ENCODE measurements at places on chromosomes 13 and 19.
A peak's percentile ranks its signal among the peaks of the same experiment; 100 is the strongest.

DNA sequence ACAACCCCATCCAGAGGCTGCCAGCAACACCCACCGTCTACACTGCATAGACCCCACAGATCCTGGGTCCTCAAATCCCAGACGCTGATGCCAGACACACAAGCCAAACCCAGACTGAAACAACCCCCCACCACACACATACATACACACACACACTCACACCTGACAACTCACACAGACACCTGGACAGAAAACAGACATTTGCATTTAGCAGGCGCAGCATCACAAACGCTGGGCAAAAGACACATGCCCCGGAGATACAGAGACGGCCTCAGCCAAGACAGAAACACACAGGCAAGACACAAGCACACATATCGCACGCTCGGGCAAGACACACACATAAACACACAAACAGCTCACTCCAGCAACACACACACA, 1.3 kb downstream of the BBC3 start:
- no peak for DNase-seq

- DNase-seq = no peak
Observed at GRCh38 chr19:13610039-13610691, 103.9 kb upstream of the CACNA1A start.

- no peak for DNase-seq
Observed at GRCh38 chr19:4369888-4370260, 26.5 kb downstream of the MPND start.

- DNase-seq = no peak
Observed at GRCh38 chr19:755063-755462, 4.2 kb downstream of the MISP start.

DNA sequence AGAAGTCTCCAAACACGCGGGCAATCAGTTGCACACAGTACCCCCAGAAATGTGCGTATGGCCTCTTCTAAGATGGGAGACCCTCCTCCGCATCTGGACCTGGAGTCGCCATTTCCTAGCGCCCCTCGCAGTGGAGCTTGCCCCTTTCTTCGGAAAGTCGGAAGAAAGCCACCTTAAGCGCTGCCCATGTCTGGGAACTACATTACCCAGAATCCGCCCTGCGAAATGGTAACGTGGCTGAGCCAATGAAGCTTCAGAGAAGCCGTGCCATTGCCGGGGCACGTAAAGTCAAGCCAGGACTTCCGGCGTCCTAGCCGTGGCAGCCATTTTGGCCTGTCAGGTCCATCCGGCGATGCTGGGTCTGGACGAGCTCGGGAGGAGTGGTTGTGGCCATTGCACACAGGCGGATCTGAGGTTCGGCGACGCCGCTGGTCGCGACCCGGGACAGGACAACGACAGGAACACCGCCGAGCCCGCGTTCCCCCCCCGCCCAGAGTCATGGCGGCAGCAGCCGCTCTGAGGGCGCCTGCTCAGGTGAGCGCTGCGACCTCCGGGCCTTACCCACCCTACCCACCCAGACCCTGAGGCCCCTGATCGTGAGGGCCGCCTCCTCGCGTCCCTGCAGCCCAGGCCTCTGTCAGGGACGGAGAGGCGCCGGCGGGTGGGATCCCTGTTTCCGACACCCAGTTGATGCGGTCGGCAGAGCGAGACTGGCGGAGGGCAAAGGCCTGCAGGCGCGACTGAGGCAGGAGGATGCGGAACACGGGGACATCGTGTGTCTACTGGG, at the start of gene ZNF586:
Gene ZNF586 (plus strand): TSS at position 332 of the 787 bp plus-strand sequence. CDS start 167 bp downstream, at position 499.
- DNase-seq = peak; percentile 47

DNA sequence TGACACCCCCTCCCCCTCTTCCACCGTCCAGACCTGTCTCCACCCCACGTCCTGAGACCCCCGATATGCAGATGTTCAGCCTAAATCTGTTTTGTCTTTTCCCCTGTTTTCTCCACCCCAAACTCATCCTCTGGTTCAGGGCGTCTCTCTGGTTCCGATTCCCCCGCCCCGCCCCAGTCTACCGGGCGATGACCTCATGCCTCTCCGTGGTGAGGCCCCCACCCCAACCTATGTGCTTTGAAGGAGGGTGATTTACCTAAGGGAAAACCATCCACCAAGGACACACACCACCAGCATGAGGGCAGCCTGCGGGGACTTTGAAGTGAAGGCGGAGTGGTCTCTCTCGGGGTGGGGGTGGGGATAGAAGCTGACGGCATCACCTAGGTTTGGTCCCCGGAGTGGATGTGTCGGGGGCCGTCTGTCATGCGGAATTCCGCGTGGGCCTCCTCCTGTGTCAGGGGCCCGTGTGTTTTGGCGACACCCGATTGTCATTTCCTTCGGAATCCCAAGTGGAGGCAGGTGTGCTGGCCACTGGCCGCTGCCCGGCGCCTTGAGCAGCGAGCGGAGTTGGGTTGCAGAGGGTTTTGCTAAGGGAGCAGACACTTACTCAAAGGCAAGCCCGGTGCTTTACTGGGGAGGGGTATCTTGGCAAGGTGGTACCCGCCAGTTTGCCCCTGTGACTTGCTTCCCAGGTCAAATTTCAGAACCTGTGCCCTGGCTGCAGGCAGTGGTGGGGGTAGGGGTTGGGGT, 1.4 kb downstream of the FZR1 start:
- no peak for DNase-seq

- no peak for DNase-seq
Observed at GRCh38 chr19:54026656-54027055, 35.2 kb downstream of the CACNG6 start.

DNA sequence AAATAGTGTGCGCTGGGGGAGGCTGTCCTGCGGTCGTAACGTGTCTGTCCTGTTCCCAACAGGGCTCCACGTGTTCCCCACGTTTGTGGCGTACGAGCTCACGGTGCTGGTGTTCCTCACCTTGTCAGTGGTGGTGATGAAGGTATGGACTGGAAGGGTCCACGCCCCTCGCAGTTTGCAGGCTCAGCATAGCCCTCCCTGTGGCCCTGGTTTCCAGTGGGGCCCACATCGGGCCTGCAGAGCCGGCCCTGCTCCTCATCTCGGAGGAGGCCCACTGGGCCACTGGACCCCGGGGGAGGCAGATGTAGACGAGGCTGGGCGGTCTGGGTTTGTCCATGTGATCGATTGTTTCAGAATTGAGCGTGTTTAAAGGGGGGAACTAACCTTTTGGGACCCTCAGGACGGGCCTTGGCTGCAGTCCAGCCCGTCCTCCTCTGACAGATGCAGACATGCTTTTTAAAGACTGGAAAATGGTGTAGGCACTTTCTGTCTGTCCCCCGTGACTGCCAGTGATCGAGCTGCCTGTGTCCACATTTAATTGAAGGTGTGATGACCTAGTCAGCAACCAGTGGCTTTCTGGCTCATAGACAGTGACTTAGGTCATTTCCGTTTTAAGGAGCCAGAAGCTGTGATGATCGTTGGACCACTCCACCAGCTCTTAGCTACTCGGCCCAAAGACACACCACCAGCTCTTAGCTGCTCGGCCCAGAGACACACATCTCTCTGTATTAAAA, 37.1 kb upstream of the TFDP1 start:
- DNase-seq = no peak

DNA sequence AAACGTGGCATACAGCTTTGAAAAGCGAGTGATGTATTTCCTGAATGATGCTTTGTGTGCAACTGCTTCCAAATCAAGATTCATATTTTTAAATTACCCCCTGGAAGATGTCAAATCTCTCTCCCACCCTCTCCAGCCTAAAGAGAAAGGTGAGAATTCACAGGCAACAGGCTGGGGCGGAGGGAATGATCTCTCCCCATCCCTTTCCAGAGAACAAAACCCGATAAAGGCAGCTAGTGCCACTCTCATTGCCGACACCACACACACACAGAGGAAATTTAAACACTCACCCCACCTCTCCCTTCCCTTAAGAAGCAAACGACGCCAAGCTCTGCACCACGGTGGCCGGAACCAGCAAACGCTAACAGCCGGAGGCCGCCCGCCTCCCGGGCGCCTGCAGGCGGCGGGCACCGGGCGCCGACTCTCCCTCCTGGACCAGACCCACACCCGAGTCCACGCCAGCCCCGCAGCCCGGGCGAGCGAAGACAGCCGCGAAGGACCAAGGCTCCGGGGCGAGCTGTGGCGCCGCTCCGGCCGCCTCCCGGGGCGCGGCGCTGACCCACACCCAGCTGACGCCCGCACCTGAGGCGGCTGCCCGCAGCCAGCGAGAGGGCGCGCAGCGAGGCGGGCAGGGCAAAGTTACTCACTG, 477 bp downstream of the LNX2 start:
- peak; percentile 50 for DNase-seq

DNA sequence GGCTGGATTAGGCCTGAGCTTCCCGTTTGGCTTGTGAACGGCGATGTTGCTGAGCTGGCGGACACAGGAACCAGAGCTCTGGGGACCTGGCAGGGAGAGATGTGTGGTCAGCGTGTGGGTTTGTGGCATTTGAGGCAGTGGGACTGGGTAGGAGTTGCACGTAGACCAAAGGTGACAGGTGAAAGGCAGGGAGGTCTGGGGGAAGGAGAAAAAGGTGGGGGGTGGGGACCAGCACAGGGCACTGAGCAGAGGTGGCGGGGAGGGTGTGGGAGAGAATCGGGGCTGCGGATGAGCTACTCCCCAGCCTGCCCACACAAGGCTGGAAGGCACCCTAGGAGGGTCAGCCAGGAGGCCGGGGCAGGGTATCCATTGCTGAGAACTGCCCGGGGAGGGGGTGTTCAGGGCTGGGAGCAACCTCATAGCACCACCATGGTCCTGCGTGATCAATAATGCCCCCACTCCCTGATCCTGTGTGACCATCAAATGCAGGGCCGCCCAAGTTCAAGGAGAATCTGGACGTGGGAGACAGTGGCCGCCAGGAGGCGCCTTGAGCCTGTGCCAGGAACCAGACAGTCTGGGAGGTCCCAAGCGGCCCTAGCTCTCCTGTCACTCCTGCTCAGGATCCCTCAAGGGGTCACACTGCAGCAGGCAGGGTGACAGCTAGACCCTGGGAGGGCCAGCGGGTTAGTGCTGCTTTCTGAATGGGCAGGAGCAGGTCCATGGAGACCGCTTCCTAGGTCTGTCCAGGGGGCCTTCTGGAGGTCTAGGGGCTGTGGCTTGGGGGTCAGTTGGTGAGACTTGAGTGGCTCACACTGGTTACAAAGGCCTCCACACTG, 12.8 kb upstream of the SELENOW start:
- DNase-seq = peak; percentile 6

GRCh38 chr13:23160638-23161480, 19.9 kb upstream of the SGCG start:
- no peak for DNase-seq

DNA sequence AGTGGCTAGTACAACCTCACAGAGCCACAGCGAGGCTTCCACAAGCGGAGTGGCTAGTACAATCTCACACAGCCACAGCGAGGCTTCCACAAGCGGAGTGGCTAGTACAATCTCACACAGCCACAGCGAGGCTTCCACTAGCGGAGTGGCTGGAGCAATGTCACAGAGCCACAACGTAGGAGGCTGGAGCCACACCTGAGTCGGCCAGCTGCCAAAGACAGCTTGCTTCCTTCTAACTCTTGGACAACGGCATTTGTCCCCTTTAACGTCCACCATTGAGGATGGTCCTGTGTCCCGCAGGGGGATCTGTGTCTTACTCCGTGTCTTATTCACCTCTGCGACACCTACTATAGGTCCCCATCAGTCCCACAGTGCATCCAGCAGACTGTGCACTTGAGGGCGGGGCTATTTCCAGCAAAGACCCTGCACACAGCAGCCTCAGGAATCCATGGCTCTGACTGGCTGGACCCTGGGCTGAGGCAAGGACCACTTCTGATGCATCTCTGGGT, 3.7 kb downstream of the ZNF787 start:
- DNase-seq = no peak

DNA sequence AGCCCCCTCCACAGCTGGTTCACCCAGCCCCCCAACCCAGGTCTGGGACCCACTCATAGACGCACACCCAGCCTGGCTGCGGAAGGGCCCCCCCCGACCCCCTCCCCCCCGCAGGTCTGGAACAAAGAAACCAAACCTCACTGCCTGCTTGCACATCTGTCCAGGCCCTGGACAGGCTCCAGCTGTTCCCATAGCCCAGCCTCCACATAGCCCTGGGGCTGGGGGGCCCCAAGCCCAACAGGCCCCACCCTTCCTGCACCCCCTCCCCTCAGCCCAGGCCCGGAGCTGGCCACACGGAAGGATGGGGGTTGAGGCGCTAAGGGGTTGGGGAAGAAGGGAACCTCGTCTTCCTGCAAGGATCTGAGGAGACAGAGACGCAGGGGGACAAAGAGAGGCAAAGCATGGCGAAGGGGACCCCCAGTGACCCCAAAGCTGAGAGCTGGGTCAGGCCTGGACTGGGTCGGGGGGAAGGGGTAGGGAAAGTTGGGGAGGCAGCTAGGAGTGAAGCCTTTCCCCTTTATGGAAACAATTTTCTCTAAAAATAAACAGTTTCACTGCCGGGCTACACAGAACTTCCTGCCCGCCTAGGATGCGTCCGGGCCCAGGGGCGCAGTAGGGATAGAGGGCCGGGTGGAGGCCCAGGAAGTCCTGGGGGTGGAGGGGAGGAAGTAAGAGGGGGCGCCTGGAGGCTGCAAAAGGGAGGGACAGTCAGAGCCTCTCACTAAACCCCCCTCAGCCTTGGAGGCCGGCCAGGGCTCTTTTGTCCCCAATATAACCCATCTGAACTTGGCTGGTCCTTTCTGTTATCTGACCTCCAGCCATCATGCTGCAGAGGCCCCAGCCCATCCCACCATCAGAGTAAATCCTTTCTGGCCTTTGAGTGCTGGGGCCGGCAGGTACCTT, 2.4 kb downstream of the KANK2 start:
- no peak for DNase-seq

DNA sequence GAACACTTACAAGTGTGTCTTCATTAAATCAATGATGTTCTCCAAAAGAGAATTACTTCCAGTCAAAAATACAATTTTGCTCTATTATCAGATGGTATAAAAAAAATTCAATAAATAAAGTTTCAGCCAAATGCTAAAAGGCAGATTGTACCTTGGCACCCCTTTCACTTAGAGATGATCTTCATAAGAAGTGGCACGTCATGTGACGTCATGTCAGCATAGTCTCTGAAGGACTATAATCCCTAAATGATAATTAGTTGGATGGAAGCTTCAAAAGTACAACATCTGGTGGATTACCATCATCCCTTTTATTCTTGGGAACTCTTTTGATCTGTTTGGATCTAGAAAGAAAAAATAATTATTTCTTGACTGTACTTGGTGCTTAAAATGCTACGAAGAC, 335.5 kb upstream of the EDNRB start:
- DNase-seq = no peak

DNA sequence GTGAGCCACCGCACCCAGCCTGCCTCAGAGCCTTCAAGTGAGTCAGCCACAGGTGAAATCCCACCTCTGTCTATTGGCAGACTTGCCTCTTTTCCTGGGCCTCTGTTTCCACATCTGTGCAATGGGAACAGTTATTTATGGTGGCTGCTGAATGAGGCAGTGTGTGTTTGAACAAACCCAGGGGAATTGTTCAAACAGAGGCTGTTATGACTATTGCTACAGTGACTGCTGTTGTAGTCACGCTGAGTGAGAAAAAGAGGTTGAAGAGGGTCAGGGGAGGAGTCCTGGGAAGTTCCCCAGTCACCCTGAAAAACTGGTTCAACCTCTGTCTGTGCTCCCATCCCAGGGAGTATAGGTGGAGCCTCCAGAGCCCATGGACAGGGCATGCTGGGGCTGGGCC, at the start of gene CEACAM19:
Gene CEACAM19 (plus strand): TSS at position 83 of the 400 bp plus-strand sequence. CDS start 450 bp downstream, outside the sequence.
- no peak for DNase-seq

Data from GOT3 (cell line).